ENCODE measurements at places on chromosomes 5 and 9.

- no peak for DNase-seq
These were observed 2.5 kb downstream of the GPBP1 start for GRCh38 chr5:57176350-57176857.

GRCh38 chr5:158739951-158740757 is 359.6 kb downstream of the EBF1 start:
- no peak for DNase-seq

- no peak for DNase-seq
These were observed 1995.6 kb upstream of the CDH6 start for GRCh38 chr5:29197631-29198454.

DNA sequence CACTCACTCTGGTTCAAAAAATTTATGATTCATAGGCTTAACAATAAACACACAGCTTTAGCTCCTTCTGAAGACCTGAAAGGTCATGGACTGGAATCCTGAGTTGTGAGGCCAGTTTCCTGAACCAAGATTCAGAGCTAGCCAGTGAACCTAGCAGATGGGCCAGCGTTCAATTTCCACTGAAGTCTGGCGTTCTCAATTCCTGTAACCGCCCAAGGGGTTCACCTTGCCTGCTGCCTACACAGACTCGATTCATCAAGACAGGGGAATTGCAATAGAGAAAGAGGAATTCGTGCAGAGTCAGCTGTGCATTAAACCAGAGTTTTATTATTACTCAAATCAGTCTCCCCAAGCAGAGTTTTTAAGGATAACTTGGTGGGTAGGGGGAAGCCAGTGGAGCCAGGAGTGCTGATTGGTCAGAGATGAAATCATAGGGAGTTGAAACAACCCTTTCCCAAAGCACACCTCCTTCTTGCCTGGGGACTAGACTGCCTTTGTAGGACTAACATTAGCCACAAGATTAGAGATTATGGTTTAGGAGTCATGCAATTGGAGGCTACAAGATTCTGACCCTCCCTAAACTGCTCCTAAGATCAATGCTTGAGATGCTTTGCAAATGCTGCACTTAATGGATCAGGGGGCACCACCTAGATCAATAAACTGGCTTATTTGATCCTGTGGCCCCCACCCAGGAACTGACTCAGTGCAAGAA is 117.5 kb upstream of the SHB start:
- DNase-seq: no peak

DNA sequence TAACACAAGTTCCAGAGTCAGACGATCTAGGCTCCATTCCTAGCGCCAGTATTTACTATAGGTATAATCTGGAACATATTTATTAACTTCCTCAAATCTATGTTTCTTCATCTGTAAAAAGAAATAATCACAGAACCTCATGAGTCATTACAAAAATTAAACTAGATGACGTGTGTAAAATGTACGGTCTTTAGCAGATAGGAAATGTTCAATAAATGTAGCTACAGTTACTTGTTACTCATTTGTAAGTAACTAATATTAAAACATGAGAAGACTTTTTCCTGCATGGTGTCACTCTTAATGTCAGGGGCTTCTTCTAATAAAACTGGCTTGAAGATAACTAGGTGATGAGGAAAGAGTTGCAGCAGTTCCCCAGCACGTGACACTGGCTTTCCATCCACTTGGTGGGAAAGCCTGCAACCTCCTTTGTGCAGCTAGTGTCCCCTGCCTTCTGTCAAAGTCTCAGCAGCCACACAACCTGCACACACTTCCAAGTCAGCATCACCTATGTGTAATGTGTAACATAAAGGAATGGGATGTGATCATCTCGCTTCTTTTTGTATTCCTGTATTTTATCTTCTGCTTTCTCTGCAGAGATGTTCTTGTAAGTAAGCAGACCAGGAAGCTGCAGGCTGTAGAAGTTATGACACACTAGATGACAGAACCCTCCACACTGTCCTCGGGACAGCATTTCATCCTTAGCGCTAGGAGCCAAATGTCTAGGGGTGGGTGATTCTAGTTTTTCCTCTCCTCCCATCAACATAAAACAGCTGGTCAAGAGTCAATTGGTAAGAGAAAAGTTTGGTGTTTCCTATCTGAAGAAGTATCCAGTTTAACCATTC is 1.8 kb upstream of the JAKMIP2 start:
- DNase-seq: no peak

DNA sequence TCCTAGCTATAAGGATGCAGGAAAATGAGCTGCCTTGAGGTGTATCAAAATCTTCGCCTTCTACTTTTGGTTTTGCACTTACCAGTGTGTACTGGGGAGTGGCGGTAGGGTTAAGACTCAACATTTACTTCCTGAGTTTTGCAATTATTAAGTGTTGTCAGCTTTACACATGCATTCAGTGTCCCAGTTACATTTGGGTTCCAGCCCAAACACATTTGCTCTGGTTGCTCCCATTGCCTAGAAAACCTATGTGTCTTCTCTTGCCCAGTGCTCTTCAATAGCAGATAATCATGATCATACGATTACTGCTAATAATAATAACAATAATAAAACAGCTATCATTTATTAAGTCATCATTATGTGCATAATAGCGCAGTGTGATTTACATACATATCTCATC is 241.5 kb upstream of the PAPPA start:
- DNase-seq: no peak

DNA sequence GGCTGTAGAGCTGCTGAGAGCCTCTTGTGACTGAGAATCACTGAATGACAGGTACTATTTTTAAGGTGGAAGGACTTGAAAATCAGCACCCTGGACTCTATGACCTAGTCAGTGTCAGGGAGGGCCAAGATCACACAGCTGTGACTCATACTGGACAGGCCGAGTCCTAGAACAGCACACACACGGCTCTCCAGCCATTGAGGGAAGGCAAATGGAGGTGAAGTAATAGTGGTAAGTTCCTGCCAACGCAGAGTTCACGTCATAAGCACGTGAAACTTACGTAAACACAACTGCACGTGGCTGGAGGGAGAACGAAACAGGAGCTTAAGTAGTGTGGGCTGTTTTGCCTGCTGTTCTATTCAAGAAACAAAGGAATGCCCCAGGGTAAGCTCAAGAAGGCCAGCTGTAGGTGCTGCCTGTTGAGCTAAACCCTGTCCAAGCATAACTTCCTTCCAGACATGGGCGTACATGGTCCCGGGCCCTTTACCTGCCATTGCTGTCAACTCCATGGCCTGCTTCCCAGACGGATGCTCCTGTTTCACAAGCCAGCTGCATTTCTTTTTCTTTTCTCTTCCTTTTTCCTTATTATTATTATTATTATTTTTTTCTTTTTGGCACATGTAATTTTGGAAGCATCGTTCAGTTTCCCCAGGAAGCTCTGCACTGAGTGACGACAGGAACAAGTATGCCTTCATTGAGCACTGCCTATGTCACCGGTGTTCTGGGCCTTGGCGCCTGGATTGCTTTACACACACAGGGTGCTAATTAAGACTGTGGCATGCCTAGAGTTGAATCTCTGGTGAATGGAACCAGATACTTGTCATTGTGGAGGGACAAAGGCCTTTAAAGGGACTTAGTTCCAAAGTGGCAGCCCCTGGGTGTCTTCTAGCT is 10.2 kb upstream of the LCP2 start:
- no peak for DNase-seq

GRCh38 chr5:14364576-14365472 is 216.8 kb upstream of the OTULINL start:
- no peak for DNase-seq

DNA sequence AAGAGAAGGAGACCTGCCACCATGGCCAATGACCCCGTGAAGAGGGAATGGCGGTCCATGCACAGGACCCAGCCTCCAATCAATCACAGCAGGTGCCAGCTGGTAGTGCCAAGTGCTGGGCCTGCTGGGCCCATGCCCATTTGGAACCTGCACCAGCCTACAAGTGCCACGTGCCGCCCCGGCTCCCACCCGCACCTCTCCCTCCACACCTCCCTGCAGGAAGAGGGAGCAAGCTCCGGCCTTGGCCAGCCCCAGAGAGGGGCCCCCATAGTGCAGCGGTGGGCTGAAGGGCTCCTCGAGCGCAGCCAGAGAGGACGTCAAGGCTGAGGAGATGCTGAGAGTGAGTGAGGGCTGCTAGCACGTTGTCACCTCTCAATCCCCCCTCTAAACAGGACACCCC is 37.8 kb upstream of the NPR3 start:
- DNase-seq: no peak

- DNase-seq: no peak
These were observed 135.4 kb downstream of the ALDH1A1 start for GRCh38 chr9:72817413-72817812.

DNA sequence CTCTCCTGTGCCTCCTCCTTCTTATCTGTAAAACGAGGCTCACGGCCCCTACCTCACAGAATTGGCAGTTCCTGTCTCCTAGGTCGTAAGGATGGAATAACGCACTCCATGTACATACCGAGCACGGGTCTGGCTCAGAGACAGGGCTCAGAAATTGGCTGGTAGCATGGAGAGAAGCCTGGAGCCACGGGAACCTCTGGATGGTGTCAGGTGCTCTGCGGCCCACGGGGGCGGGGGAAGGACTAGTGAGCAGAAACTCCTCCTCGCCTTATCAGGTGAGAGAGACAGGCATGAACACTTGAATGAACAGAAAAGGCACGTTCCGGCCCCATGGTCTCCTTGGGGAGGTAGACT is 15.4 kb upstream of the C5orf47 start:
- no peak for DNase-seq

DNA sequence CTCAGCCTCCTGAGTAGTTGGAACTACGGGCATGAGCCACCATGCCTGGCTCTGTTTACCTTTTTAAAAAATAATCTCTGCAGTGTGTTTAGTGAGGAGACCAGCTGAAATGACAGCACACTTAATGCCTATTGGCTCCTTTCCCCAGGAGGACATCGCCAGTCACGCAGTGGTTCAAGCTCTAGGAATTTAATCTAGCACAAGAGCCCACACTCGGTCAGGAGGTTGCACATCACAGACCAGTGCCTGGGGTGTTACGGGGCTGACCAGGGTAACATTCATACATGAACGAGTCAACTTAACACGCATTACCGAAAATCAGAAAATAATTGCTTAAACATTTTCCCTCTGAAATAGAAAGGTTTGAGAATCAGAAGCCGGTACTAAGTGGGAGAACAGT is 217.0 kb downstream of the GOLPH3 start:
- no peak for DNase-seq

- no peak for DNase-seq
These were observed 49.4 kb downstream of the SMIM23 start for GRCh38 chr5:171835066-171835465.

DNA sequence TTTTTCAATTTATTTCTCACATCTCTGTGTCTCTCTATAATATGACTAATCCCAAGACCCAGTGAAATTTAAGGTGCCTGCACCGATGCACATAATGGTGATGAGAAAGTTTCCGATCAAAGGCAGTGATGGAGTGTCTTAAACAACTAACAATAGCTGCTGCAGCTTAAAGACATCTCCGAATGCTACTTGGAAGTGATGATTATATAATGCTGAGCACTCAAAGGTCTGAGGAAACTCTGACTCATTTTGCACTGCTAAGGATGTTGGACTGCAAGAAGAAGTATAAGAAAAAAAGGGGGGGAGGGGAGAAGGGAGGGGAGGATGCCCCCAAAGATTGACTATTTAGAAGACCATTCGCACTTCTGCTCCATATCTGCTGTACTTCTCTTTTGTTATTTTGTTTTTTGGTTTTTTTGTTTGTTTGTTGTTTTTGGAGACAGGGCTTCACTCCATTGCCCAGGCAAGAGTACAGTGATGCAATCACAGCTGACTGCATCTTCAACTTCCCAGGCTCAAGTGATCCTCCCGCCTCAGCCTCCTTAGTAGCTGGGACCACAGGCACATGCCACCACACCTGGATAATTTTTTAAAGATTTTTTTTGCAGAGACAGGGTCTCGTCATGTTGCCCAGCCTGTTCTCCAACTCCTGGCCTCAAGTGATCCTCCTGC is 192.2 kb downstream of the HSD17B3 start:
- no peak for DNase-seq

DNA sequence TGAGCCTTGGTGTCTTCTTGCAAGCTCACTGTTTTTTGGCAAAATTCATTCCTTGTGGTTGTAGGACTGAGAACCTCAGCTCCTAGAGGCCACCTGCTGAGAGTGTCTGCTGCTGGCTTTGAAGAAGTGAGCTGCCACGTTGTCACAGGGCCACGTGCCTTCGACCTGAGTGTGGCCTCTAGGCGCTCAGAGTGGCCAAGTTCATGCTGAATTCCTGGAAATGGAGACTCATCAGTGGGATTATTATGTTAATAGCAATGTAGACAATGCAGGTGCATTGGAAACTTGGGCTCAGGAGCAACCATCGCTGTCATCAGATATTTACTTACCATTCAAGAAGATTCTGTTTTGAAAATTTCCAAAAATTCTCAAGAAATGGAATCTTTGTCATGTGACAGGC is 52.5 kb downstream of the GALNT12 start:
- no peak for DNase-seq

- peak; percentile 50 for DNase-seq
These were observed 846 bp upstream of the TRAF1 start for GRCh38 chr9:120927269-120928014.

- DNase-seq: no peak
These were observed 80.8 kb upstream of the IER5L start for GRCh38 chr9:129258823-129259301.

GRCh38 chr9:111056538-111056937 is 18.3 kb upstream of the LPAR1 start:
- no peak for DNase-seq

- DNase-seq: no peak
These were observed 38.8 kb downstream of the MYO10 start for GRCh38 chr5:16897284-16897704.

DNA sequence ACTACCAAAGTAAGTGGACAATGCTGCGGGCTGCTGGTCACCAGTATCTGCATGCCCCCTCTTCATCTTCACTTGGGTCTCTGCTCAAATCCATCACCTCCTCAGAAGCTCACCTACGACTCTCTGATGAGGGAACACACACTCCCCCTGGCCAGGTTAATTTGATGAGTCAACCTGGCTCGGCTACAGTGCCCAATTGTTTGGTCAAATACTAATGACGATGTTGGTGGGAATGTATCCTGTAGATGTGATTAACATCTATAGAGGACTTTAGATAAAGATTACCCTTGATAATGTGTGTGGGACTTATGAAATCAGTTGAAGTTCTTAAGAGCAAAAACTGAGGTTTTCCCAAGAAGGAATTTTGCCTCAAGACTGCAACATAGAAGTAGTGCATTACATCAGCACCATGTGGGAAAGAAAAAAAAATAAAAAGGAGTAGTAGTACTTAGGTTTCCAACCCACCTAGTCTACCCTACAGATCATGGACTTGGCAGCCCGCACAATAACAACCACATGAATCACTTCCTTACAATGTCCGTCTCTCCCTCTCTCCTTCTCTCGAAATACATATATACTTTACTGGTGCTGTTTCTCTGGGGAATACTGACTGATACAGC is 467.3 kb downstream of the DNAH5 start:
- DNase-seq: no peak
